Effector CD4-positive, alpha-beta T cell (primary cell): ENCODE measurements at places on chromosomes 1 and 21.

GRCh38 chr1:24930260-24931145, at the start of gene RUNX3:
Gene RUNX3 (minus strand): TSS chr1:24930276. CDS start chr1:24929868, 408 bp downstream.
- peak; percentile 91 for DNase-seq

DNA sequence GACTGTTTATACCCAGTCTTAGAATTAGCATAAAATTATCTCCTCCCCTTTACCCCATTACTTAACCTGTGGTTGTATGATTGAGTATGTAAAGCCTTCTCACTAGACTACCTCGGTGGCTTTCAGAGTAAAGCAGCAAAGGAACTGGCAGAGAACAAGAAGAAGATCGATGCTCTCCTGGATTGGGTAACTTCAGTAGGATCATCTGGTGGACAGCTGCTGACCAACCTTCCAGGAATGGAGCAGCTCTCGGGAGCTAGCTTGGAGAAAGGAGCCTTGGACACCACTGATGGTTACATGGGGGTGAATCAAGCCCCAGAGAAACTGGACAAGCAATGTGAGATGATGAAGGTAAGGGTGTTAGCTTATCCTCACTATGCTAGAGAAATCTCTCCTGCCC, 138.6 kb upstream of the BMP8A start:
- DNase-seq = no peak

DNA sequence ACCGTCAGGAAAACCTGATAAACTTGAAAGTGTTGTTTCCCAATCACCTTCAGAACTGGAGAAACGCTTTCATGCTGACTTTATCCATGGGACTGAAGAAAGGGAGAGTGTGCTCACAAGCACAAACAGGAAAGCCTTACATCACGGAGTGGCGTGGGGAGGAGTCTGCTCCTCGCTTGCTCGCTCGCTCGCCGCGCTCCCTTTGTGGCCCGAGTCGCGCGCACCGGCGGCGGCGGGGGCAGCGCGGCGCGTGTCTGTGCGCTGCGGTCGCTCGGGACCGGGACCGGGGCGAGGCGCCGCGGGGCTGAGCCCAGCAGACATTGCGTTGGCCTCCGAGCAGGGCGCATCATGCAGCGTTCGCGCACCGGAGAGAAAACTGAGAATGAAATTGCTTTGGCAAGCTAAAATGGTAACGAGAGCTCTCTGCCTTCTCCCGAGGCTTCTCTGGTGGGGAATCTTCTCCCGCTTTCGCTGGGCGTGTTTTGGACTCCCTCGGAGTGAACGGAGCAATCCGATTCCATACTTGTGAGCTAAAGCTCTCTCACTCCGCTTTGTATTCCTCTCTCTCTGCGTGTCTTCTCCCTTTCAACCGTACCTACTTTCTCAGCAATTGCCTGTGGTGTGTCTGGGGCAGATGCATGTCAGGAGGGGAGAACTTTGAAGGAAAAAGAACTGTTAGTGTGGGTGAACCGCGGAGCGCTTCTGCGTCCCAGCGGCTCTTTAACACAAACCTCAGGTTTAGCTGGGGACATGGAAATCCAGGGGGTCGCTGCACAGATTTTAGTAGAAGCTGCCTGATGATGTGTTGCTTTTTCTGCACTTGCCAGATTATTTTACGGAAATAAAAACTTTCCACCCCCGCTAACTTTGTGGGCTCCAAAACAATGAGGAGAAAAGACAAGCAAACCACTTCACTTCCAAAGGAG, at the start of gene RGL1:
TSS of gene RGL1 (plus strand) at position 205 of the 926 bp plus-strand sequence. CDS start at position 383, 178 bp downstream.
- DNase-seq = no peak

- DNase-seq = no peak
These were observed 15.1 kb downstream of the BACH1 start for GRCh38 chr21:29313662-29314408.

DNA sequence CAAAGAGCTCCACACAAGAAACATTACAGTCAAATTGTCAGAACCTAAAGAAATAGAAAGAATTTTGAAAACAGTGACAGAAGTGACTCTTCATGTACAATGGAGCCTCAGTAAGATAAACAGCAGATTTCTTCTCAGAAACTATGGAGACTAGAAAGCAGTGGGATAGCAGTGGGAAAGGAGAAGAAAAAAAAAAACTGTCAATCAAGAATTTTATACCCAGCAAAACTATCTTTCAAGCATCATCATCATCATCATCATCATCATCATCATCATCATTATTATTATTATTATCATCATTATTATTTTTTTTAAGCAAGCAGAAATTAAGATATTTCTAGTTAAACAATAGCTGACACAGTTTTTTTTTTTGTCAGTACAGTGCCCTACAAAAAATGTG, 24.2 kb downstream of the CEP170 start:
- no peak for DNase-seq
